ENCODE measurements at places on chromosomes 4 and X.

- DNase-seq = no peak
Measured at GRCh38 chr4:23747281-23747735, 142.5 kb downstream of the PPARGC1A start.

DNA sequence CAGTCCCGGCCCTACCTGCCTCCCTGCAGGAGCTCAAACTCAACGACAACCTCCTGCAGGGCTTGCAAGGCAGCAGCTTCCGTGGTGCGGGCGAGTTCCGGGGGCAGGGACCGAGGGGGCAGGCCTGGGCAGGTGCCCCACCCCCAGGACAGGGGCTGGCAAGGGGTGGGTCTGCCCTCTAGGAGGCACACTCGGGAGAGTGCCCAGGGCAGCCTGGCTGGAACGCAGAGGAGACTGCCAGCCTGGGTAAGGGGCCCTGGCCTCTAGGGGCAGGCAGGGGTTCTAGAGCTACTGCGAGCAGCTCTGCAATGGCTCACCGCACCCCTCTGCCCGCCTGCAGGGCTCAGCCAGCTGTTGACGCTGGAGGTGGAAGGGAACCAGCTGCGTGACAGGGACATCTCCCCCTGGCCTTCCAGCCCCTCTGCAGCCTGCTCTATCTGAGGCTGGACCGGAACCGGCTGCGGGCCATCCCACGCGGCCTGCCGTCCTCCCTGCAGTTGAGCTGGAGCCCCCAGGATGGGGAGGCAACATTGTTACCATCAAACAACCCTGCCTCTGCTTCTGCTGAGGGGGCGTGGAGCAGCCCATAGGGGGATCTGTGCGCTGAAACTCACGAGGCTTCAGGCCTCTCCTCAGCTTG is 12.1 kb upstream of the HAUS7 start:
- no peak for DNase-seq

DNA sequence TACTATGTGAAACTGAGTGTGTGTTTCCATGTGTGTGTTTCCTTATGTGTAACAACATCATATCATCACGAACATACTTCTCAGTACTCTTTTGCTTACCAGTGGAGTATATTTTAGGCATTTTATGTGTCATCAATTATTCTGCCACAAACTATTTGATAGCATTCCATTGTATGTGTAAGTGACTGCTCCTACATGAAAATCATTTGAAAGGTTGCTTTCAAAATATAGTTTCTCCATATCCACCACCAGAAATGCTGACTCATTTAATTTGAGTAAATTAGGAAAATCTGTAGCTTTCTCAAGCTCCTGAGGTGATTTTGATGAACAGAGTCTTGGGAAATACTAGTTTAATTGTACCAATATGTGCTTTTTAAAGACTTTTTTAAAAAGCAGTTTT is 376.2 kb downstream of the PCDH18 start:
- DNase-seq = no peak

DNA sequence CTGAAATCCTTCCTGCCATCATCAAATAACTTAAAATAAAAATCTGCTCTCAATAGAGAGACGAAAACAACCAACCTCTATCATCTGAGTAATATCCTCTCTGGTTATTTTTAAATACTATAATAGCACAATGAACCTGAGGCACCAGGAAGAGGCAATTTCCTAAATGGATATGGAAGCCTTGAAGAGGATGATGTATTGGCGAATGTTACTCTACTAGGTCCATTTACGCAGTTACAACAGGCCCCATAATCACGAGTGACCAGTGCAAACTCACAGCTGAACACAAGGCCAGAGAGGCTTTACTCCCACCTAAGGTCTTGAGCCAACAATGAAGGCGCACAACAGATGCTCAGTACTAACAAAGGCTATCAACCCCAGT is 678.8 kb upstream of the NR3C2 start:
- DNase-seq = no peak

- DNase-seq = no peak
Measured at GRCh38 chr4:183563874-183564273, 59.0 kb downstream of the ING2 start.

DNA sequence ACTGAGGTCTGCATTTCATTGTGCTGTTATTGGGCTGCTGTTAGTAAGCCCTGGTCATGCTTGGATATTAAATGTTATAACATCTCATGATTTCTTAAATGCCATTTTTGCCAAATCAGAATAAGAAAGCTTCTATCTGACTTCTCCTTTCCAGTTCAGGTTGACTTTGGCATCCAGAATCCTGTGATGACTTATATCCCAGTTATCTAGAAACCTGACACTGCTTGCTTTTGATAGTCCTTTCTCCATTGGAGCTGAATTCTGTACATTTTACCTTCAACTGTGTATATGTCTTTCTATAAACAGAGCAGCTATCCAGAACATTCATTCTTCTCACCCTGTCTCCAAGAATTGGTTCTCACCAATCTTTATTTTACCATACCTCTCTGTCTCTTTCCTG is 257.7 kb upstream of the GNPDA2 start:
- no peak for DNase-seq

- no peak for DNase-seq
Measured at GRCh38 chr4:189124149-189124758, 816.4 kb upstream of the FRG1 start.

DNA sequence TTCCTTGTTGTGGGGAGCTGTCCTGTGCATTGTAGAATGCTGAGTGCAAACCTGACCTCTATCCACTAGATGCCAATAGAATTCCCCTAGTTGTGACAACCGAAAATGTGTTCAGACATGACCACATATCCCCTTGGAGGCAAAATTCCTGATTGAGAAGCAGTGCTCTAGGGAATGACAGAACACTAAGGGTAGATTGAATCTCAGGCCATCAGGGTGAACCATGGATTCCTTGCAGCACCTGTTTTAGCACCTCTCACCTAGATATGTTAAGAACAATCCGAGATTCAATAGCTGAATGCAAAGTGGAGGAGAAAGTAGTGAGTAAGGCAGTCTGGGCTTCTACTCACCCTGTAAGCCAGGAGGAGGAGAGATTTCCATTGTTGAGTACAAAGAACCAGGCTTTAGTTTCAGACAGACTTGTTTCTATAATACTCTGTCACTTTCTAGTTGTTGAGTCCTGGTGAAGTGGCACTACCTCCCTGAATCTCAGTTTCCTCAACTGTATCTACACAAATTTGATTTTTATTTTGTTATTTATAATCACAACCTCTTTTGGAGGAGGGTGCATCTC is 111.0 kb upstream of the RAP2C start:
- DNase-seq = no peak

- no peak for DNase-seq
Measured at GRCh38 chr4:189050643-189051042, 890.0 kb upstream of the FRG1 start.

GRCh38 chr4:39319676-39320075 is 46.5 kb downstream of the RFC1 start:
- no peak for DNase-seq

GRCh38 chr4:155593793-155594192 is 72.9 kb upstream of the GUCY1A1 start:
- no peak for DNase-seq

DNA sequence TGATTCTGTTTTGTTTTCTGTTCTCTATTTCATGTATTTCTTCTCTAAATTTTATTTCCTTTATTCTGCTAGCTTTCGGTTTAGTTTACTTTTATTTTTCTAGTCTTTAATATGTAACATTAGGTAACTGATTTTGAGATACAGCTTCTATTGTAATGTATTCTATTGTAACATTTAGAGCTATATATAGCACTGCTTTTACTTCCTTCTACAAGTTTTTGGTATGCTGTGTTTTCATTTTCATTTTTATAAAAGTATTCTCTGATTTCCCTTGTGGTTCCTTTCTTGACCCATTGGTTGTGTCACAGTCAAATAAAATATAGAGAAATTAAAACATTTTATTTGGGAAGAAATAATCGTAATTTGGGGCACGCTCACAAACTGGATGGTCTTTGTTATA is 13.9 kb upstream of the CT47A1 start:
- DNase-seq = no peak

DNA sequence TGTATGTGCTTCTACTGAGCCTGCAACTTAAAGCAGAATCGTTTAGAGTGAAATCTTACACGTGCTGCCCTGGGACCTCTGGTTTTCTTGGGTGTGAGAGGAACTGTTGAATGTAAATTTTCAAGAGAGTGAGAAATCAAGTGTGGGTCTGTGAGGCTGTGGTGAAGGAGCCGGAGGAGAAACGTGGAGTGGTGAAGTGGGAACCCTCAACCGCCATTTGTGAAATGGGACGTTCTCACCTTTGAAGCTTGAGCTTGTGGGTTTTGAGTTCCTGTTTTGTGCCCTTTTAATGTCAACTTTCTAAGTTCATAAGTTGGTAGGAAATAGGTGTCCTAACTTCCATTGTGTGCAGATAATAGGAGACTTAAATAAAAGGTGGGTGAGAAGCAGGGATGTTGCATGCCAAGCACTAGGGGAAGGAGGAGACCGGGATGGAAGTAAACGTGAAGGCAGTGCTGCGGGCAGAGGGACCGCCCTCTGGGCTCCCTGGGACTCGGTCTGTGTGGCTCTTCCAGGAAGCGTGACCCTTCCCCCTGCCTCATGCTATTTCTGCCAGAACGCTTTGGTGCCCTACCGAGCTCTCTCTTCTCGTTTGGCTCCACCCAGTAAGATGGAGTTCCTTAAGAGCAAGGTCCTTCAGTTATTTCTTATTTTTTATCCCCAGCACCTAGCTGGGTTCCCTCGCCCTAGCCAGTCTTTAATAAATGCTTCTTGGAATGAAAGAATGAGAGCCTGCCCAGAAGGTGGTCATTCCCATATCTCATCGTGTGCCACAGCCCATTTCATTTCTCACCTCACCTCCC is 56.0 kb downstream of the TMEM131L start:
- no peak for DNase-seq

- no peak for DNase-seq
Measured at GRCh38 chr4:69098470-69098869, 2.2 kb downstream of the UGT2B7 start.

- no peak for DNase-seq
Measured at GRCh38 chr4:186701273-186701672, 22.4 kb downstream of the FAT1 start.

GRCh38 chr4:7581477-7581876 is 146.7 kb upstream of the PSAPL1 start:
- DNase-seq = no peak

DNA sequence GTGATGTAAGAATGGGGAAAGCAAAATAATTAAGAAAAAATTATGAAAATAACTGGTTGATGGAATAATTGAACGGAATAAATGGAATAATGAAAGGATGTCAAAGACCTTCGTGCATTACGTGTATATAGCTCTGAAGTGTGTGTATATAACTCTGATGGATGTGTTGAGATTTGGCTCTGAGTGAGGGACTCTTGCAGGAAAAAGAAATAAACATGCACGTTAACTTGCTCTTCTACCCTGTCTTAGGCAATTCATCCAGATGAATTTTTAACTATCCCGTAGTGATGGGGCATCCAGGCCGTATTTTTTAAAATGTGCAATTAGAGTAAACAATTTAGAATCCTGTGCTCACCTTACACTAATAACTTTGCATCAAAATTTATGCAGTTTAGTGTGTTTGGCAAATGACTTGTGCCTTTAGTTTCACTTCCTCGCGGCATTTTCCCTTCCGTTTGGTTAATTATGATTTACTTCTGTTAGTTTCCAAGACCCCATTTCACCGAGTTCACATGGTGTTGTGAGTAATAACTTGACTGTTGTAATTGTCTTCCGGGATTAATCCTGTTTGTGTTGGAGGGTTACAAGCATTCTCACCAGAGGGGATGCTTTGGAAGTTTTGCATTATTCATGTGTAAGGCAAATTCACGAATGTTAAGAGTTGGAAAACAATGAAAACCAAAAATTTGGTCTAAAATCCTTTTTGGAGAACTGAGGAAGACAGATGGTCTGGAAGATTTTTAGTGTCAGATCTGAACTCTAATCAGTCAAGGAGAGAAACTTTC is 256.5 kb upstream of the FAT1 start:
- no peak for DNase-seq

DNA sequence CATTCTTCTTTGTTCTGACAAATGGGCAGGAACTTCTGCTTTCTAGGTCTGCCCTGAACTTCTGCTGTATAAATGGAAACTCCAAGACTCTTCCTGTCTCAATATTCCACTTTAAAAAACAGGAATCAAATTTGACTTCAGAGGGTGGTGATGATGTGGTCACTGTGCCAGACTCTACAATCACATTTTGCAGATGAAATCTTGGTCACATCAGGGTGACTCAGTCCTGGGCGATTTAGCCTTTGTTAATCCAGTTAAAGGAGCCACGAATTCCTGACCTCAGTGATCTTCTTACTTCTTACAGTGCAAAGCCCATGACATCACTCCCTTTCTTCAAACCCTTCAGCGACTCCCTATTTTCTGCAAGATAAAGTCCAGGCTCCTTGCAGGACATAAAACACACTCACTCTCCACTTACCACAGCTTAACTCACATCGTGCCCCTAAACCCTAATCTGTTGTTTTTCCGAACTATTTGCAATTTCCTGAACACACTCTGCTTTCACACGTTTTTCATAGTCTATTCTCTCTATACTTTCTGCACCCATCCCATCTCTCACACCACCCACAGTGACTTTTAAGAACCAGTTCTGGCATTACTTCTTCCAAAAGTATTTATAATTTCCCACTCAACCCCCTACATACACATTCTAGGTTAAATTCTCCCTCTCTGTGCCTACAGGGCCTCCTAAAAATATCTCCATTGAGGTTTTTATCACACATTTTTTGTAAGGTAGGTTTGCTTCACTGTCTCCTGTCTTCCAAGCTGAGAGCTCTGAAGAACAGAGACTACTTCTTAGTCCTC is 11.1 kb downstream of the GASK1B start:
- no peak for DNase-seq

DNA sequence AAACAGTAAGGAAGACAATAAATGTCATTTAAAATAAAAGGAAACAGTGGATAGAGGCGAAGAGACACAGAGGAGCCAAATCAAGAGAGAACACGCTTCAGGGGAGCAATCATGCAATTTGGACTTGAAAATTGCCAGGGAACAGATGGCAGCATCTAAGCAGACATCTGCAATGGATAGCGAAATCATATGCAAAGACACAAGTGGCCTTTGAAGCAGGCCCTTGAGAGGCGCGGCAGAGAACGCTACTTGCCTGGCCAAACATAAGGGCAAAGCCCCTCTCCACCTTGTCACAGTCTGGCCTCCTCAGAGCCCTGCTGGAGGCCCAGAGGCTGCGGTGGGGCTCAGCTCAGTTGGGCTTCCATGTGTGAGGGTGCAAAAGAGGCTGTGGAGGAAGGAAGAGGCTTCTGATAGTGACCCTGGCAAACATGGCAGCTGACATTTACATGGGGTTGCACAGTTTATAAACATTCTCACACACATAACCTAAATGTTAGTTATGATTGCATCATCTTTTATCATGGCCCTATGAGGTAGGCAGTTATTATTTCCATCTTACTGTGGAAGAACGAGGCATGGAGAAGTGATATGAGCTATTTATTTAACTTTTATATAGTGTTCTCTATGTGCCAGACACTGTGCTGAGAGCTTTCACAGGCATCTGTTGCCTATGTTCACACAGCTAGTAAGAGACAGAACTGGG is 18.3 kb downstream of the ADGRG4 start:
- no peak for DNase-seq

GRCh38 chrX:86711531-86712180 is 563.4 kb downstream of the DACH2 start:
- DNase-seq = no peak

DNA sequence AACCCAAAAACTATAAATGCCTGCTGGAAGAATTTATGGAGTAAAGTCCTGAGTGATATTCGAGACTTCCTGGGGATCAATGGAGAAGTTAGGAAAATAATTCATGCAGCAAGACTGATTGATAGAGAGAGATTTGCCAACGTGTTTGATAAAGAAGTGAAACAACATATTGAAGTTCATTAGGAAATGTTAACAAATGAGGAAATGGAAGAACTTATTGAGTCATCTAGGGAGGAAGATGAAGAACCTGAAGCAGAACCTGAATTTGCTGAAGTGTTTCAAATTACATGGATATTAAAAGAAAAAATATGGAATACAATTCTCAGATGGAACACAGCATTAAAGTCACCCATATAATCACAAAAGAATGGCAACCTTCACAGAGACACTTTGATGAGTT is 39.0 kb downstream of the DDX60 start:
- no peak for DNase-seq

Measured in DMS79 (cell line).